ENCODE measurements at places on chromosomes 2 and 18.

DNA sequence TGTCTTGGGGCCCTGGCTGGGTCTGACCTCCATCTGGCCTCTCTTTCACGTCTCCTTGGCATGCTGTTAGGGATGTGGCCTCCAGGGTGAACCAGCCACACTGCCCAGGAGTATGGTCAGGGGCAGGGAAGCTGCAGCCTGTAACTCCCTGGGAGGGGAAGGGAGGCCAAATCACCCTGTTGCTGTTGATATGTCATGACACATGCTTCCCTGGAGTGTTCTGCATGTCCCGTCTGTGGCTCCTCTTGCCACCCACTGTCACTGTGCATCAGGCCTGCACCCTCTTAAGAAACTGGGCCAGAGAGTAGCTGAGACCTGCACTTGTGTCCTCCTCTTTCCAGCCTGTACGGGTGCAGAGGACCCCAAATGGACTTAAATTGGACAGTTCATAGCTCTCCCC, 221.3 kb downstream of the FHOD3 start:
- DNase-seq, result no peak

- DNase-seq, result no peak
Observed at GRCh38 chr18:60560071-60560470, 187.5 kb upstream of the MC4R start.

DNA sequence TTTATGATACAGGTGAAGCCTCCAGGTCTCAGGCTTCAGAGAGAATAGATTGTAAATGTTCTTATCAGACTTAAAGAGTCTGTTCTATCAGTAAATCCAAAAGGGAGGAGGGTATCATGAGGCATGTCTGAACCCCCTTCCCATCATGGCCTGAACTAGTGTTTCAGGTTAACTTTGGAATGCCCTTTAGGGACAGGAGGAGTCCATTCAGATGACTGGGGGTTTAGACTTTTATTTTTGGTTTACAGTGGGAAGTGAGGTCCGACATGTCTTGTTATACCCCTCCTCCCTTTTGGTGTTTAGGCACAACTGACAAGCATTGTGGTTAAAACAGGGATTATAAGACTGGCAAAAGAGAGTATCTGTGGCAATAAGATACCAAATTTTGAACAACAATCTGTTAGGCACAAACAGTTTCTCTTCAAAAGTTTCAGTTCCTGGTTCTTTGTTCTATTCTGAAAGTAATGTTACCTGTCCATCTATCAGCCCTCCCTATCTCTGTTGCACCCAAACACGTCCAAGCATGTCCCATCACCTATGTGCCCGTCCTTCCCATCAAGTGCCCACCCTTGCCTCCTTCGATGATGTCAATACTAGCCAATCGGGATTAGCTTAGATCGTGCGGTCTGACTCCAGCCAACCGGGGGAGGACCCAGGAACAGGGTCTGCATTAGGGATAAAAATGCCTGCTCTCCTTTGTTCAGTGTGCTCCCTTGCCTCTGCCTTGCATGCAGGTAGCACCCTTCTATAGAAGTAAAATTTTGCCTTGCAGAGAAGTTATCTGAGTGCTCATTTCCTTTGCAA, 16.4 kb downstream of the TCF23 start:
- no peak for DNase-seq

DNA sequence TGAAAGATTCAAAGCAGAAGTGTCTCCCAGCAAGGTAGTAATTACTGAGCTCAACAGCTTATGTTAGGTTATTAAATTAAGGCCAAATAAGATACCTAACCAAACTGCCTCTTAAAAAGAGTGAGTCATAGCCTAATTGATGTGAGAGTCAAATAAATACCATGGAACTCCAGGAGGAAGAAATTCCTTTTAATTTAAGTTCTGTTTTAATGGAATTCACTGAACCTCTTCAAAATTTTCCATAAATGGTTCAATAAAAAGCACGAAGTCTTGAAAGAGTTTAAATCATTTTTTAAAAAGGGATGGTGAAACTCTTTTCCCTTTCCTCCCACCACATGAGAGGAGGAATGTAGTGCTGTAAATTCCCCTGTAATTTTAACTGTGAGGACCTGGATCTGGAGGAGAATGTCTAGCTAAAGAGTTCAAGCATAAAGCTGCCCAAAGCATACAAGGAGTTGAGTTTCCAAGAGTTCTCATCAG, 180.8 kb upstream of the MMADHC start:
- DNase-seq, result no peak

GRCh38 chr2:7193457-7193856, 276.2 kb downstream of the RNF144A start:
- DNase-seq, result no peak
